ENCODE measurements at places on chromosomes 3 and 15.

DNA sequence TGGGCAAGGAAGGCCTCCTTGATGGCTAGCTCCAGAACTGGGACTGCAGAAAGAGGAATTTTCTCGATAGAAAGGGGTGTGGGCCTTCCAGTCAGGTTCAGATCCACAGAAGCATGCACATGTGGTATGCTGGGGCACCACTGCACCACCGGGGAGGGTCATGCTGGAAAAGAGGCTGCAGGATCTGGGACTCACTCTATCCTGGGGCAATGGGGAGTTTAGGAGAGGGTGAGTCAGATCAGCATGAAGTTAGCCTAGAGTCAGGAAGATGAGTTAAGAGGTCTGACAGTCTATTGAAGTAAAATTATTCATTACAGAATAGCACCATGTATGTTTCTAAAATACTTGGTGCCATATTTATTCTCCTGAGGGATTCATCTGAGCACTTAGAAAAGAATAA lies 130.2 kb upstream of the TOPAZ1 start:
- no peak for DNase-seq

DNA sequence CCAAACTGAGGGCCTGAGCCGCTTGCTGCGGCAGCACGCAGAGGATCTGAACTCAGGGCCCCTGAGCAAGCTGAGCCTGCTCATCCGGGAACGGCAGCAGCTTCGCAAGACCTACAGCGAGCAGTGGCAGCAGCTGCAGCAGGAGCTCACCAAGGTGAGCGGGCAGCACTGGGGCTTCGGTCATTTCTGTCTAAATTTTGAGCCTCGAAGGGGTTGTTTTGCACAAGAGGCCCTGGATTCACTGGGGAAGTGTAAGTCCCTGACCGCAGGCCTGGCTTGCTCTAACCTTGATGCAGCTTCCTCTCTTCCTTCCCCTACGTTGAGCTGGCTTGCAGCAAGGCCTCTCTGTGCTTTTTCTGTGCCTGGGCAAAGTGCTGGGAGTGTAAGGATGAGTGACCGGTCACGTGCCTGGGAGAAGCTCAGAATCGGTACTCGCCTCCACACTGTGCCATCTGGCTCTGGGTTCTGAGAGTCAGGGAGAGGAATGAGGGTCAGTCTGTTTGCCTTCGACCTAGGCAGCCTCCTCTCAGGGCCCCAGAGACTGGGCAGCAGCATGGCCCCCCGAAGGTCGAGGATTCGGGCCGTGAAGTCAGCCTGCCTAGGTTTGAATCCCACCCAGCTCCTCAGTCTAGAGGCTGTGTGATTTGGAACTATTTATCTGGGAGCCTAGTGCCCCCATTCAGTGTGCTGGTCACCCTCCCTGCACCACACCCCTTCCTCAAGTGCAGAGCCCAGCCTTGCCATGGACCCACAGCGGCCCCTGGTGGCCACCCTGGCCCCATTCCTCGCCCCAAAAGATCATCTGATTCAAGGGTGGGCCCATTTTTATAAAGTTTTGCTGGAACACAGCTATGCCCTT lies 1.4 kb downstream of the FES start:
- DNase-seq: peak; percentile 90

DNA sequence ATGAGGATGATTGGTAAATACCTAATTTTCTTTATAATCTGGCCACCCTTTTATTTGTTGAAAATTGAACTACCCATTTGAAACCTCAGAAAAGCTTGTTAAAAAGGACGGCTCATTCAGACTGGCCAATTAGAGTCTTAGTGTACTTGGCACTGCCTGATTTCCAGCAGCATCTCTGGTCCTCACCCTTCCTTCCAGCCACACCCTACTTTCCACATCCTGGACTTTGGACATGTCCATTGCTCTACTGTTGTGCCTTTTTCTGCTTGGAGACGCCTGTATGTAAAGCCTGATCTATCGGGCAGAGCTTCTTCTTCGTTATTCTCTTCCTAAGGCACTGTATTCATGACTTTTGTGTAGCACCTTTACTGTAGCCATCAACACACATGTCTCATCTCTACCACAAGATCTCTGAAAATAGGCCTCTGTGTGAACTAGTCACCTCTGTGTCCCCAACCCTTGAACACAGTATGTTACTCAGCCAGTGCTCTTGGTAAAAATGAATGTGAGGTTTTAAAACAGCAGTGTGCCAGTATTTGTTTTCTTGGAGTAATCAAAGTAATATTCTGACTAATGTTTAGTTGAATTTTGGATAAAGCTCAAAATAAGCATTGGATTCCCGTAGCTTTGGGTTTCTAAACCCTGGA lies 6.8 kb downstream of the RBM5 start:
- no peak for DNase-seq

DNA sequence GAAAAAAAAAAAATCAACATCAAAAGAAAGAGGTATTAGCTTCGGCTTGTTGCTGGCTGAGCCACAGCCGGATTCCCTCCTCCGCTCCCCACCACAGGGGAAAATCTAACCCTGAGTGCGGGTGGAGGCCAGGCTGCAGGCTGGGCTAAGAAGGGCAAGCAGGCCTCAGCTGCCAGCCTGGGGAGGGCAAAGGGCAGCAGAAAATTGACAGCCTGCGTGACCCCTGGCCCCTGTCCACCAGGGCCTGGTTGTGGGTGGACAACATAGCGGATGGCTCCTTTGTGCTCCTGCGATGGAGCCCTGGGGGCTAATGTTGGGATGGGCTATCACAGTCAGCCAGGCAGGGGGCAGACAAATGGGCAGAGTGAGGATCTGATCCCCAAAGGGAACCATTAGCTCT lies 25.4 kb downstream of the CACNA2D2 start:
- DNase-seq: no peak

- DNase-seq: no peak
Measured at GRCh38 chr3:42830437-42831320, 21.4 kb downstream of the ACKR2 start.

DNA sequence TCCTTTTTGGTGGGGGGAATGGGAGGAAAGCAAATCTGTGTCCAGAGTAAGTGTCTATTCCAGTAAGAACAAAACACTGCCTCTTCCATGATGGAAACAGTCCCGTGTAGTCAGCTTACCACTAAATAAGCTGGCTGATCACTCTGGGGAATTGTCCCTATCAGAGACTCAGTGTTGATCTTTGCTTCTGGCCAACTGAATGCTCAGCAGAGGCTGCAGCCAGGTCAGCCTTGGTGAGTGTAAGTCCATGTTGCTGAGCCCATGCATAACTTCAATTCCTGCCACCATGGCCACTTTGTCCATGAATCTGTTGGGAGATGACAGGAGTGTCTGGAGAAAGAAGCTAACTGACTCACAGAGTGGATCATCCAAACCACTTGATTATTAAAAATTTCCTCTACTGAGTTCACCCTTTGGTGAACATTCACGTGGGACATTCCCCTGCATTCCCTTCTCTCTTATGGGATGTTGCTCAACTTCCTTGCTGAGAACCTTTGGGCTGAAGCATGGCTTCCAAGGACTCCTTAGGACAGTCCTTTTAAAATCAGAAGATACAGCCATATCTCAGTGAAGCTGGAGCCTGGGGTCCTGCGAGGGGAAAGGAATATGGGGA lies 33.9 kb upstream of the XCR1 start:
- DNase-seq: no peak

- DNase-seq: no peak
Measured at GRCh38 chr3:158381262-158381868, 189.6 kb upstream of the MLF1 start.

DNA sequence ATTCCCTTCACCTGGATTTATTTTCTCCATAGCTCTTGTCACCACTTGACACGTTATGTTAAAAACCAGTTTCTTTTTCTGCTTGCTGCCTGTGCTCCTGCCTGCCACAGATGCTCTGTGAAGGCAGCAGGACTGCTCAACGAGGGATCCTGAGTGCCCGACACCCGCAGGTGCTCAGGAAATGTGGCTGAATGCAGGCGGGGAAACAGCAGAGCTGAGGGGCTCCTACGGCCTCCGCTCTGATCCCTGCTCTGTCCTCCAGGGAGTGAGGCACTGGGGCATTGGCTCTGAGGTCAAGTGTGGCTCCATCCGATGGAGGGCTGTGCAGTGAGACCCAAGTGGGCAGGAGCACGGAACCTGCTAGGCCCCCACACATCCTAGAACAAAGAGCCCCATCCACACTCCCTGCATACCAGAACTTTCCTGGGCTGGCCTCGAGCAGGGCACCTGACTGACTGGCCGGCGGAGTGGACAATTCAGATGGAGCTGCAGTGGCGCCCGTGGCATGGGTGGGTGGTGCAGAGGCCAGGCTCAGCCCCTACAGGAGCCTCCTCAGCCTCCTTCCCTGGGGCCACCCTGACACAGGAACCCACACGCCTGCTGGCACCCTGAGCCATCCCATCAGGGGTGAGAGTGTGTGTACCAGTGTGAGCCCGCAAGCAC lies 27.9 kb downstream of the IQSEC1 start:
- DNase-seq: no peak

- no peak for DNase-seq
Measured at GRCh38 chr15:69388260-69388705, 25.9 kb upstream of the KIF23 start.

DNA sequence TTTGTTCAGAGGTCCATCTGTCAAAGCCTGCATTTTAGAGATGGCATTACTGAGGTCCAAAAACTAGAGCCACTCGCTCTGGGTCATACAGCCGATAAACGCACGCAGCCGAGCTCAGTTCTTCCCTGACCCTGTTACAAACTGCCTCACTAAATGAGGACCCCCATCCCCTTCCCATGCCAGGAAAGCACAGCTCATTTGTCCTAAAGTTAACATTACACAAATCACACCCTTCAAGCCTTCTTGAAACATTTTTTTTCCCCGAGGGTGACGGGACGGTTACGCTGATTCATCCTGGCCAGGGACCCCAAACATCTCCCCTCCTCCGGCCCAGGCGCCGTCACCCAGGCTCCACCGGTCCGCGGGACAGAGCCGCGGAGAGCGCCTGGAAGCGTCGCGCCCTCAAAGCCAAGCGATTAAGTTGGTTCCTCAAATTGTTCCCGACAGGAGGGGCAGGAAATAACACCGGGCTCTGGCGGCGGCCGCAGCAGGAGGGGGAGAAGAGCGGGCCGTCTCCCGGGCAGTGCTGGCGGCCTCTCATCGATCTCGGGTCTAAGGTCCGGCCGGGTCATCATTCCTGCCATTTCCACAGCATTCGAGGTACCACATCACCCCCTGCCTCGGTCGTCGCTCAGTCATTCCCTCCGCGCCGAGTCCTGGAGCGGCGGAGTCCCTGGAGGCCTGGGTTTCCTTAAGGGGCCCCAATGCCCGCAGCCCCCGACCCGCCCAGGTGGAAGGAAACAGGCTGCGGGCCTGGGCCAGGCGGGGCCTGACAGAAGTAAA lies 619 bp upstream of the CMTM8 start:
- DNase-seq: peak; percentile 7

- no peak for DNase-seq
Measured at GRCh38 chr3:155747286-155747945, 2.5 kb upstream of the PLCH1 start.

GRCh38 chr15:67564021-67564967 lies 21.8 kb downstream of the MAP2K5 start:
- no peak for DNase-seq

GRCh38 chr15:50277370-50277769 lies 11.8 kb upstream of the HDC start:
- DNase-seq: no peak

GRCh38 chr15:41417418-41418195 lies 712 bp downstream of the RTF1 start:
- peak; percentile 52 for DNase-seq

DNA sequence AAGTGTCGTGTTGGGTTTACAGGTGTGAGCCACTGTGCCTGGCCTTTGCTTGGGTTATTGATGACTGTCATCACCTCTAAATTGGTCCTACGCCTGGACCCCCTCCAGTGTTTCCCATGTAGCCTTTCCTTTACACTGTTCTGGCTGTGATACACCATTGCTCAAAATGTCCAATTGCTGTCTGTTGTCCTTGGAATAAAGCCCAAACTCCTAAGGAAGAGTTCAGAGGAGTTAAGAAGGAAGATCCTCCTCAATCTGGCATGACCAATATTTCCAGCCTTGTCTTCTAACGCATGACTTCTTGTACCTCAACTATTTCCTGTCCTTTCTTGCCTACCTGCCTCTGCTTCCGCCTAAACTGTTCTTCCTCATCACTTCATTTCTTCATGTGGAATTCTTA lies 113.1 kb downstream of the POLR2M start:
- DNase-seq: no peak

DNA sequence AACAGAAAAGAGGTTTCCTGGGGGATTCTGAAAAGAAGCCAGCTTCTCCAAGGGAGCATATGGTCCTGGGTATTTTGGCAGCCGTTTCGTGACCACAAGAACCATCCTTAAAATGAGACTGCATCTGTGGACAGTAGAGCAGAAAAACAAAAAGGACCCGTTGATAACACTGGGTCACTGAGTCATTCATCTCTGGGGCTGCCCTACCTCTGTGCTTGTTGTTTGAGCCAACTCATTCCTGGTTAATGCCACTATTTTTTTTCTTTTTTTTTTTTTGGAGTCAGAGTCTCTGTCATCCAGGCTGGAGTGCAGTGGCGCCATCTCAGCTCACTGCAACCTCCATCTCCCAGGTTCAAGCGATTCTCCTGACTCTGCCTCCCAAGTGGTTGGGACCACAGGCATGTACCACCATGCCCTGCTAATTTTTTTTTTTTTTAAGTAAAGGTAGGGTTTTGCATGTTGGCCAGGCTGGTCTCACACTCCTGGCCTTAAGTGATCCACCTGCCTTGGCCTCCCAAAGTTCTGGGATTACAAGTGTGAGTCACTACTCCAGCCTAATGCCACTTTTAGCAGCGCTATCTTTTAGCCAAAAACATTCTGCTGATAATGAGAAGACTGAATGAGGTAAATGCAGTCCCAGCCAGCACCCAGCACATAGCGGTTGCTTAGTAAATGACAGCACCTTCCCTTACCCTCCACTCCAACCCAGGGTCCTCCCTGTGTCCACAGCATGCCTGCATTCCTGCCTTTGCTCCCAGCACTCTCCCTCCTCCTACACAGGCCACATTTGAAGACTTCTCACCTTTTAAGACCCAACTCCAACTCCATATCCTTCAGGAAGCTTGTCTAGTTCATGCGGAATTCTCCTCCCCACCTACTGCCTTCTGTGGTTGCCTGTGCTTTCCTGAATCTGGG lies 9.1 kb upstream of the ISL2 start:
- no peak for DNase-seq
